Vagina (tissue), 2 donors: ENCODE measurements at places on chromosomes 16 and 17. TPM values are rescaled to one million over a fixed set of nuclear protein-coding genes. Genes with fewer than 3 reads are reported as not detected.

DNA sequence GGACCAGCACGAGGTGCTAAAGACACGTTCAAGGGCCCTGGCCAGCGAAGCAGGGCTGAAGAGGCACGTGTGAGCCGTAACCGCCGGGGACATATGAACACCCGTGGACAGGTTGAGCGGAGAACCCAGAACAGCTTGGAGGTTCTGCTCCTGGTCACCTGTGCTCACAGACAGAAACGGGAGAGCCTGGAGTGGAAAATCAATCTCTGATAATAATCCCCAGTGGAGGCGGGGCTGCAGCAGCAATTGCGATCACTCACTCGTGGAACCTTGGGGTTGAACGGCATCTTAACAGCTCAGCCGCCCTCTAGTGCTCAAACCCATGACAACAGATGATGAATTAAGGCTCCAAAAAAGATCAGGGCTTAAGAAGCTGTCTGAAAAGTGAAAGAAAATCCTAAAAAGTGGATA lies 25.6 kb downstream of the WIPI1 start:
- peak; percentile 42 for DNase-seq

DNA sequence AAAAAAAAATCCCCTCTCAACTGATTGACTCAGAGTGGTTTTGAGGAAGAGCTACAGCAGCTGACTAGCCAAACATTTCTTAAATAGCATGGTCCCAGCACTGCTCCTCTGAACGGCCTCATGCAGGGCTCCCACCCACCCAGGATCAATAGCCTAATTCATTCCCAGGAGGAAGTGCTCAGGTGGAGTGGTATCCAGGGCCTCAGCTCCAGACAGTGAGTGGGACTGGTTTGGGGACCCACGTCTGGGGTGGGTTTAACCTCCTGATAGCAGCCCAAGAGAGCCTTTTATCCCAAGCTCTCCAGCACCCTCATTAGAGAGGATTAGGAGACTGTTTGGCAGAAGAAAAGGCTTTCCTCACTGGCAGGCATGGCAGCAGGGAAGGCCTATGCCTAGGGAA lies 68.5 kb upstream of the CDH5 start:
- DNase-seq = peak; percentile 54

Gene ARHGAP44
- 3.2 TPM for total RNA-seq

Gene COIL
- total RNA-seq = 9.8 TPM

Gene ZNF423
- total RNA-seq = 10.3 TPM
